ENCODE measurements at places on chromosomes 13 and 19.

- no peak for DNase-seq
These were observed 9.9 kb upstream of the LGALS13 start for GRCh38 chr19:39592381-39592780.

DNA sequence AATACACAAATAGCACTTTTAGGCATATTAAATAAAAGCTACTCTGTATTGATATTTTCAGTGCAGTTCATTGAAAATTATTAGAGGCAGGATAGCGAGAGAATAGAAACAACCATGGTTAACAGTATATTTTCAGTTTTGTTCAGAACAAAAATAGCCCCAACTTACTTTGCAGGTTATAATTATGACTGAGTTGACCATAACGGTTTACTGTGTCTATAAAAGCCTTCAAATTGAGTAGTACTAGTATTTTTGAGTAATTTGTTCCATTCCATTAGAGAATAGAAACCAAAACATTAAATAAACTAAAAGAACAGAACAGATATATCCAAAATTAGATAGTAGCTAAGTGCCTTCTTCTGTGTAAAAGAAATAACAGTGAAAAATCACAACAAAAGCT is 1108.4 kb upstream of the PCDH20 start:
- DNase-seq: no peak

DNA sequence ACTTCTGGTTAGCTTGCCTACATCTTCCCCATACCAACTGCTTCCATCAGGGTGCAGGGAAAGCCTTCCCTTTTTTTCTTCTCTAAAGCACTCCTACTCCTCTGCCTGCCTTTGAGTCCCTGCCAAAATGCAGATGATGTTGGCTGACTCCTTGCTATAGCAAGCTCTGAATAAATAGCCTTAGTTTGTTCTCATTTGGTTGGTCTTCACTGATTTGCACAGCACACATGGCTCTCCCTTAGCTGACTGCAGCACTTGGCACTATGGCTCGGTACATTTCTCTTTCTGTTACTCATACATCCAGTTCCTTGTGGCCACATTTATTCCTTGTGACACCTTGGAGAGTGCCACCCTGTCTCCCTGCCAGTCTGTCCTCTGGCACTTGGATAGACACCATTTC is 249.8 kb downstream of the DCLK1 start:
- no peak for DNase-seq

GRCh38 chr13:19672990-19673389 is 39.5 kb downstream of the MPHOSPH8 start:
- no peak for DNase-seq

DNA sequence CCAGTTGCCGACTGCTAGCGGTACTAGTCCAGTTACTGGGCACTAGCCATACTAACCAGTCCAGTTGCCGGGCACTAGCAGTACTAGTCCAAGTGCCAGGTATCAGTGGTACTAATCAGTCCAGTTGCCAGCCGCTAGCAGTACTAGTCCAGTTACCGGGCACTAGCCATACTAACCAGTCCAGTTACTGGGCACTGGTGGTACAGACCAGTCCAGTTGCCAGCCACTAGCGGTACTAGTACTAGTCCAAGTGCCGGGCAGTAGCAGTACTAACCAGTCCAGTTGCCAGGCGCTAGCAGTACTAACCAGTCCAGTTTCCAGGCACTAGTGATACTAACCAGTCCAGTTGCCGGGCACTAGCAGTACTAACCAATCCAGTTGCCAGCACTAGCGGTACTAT is 124.1 kb upstream of the MCF2L start:
- DNase-seq: no peak

- no peak for DNase-seq
These were observed 242.7 kb downstream of the DCLK1 start for GRCh38 chr13:35888457-35888883.

- no peak for DNase-seq
These were observed 84.4 kb downstream of the ESD start for GRCh38 chr13:46712524-46712923.

DNA sequence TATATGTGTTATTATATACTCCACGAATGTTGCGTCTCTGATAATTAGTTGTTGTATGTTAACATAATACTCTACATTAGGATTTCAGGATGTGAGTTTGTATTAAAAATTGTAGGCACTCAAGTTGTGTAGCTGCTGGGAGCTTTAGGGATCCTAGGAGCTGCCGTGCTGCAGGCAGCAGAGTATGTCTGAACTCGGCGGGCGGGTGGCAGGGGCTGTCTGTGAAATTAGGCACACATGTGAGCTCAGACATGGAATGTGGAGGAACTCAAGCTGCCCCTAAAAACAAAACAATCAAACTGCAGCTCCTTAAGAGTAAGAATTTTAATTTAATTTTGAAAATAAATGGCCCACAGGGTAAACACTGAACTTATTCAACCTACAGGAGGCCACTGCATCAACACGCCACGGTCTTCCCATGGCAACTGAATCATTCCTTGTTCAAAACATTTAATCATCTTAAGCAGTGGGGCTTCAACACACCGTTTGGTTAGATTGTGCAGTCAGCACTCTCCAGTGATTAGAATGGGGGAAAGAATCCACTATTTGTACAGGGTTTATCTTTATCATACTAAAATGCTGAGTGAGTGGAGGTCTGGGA is 22.7 kb downstream of the SERTM1 start:
- DNase-seq: no peak

DNA sequence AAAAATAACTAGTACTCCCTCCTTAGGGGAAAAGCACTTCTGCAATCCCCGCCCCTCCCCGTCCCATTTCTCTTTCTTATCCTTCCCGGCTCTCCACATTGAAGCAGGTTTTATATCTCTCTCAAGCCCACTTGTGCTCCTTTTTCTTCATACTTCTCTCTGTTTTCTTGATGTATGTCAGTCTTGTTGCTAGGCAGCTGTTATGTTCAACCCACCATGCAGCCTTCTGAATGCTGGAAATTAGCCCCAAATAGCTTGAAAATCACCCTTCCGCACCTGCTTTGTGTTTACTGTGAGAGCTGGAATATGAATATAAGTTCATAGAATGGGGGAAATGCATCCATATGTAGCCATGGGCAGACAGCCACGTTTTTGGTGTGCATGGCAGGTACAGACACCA is 461.4 kb downstream of the MYO16 start:
- DNase-seq: no peak

DNA sequence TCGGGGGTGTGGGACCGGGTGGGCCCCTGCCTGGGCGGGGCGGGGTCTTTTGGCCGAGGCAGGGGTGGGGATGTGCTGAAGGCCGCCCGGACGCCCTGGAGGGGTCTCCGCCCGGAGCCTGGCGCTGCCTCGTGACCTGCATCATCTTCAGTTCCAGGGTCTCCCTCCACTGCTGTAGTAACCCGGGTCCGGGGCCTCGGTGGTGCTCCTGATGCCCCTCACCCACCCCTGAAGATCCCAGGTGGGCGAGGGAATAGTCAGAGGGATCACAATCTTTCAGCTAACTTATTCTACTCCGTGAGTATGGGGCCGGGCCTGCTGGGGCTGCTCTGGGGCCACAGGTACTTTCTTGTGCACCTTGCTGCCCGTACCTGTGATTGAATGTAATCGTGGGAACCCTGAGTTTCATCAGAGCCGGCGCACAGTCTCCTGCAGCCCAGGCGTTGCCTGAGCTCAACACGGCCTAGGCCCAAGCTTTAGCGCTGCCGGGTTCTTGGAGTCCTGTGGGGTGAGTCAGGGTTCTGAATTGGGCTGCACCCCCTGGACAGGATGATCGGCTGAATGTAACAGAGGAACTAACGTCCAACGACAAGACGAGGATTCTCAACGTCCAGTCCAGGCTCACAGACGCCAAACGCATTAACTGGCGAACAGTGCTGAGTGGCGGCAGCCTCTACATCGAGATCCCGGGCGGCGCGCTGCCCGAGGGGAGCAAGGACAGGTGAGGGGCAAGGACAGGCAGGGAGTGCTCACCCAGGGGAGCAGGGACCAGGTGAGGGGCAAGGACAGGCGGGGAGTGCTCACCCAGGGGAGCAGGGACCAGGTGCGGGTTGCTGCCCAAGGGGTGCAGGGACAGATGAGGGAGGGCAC is 10.5 kb downstream of the PEAK3 start:
- DNase-seq: no peak
